ENCODE measurements at places on chromosomes 3 and 15.

DNA sequence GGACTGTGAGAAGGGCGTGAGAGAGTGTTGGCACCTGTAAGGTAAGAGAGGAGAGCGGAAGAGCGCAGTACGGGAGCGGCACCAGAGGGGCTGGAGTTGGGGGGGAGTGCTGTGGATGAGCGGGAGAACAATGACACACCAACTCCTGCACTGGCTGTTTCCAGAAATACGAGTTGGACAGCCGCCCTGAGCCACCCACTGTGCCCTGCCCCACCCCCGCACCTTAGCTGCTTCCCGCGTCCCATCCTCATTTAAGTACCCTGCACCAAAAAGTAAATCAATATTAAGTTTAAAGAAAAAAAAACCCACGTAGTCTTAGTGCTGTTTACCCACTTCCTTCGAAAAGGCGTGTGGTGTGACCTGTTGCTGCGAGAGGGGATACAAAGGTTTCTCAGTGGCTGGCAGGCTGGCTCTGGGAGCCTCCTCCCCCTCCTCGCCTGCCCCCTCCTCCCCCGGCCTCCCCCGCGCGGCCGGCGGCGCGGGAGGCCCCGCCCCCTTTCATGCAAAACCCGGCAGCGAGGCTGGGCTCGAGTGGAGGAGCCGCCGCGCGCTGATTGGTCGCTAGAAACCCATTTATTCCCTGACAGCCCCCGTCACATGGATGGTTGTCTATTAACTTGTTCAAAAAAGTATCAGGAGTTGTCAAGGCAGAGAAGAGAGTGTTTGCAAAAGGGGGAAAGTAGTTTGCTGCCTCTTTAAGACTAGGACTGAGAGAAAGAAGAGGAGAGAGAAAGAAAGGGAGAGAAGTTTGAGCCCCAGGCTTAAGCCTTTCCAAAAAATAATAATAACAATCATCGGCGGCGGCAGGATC is at the start of gene SOX2:
Gene SOX2 (plus strand): TSS at position 601 of the 811 bp plus-strand sequence. CDS start 436 bp downstream, outside the sequence.
- DNase-seq, result peak; percentile 48

- no peak for DNase-seq
Observed at GRCh38 chr15:35728219-35728940, 182.4 kb upstream of the DPH6 start.

GRCh38 chr3:119973018-119973646 is 121.1 kb downstream of the GSK3B start:
- DNase-seq, result no peak

GRCh38 chr3:124174910-124175874 is 183.3 kb upstream of the ROPN1 start:
- DNase-seq, result no peak

GRCh38 chr3:75224412-75224811 is 439.7 kb upstream of the FRG2C start:
- DNase-seq, result no peak

DNA sequence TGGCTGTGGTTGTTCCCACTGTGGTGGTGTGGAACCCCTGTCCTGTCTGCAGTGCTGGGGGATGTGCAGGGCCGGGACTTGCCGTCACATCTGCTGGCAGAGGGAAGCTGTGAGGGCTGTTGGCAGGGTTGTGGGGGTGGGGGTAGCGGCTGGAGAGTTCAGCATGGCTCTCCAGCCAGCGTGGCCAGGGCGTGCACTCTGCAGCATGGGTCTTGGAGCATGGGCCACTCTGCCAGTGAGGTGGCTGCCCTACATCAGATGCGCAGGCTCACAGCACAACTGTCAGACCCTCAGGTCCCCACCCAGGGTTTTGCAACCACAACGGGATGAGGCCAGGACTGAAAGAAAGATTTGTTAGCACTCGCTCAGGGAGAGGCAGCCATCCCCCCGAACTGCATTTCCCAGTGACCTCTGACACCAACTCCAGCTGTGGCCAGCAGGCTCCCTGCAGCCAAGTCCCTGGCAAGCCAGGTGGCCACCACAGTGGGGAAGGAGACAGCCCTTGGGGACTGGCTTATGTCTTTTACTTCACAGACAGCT is 237.7 kb upstream of the LYSMD4 start:
- no peak for DNase-seq

GRCh38 chr15:73797366-73798158 is 44.4 kb upstream of the INSYN1 start:
- DNase-seq, result no peak

- no peak for DNase-seq
Observed at GRCh38 chr3:131903988-131904415, 130.8 kb downstream of the CPNE4 start.

DNA sequence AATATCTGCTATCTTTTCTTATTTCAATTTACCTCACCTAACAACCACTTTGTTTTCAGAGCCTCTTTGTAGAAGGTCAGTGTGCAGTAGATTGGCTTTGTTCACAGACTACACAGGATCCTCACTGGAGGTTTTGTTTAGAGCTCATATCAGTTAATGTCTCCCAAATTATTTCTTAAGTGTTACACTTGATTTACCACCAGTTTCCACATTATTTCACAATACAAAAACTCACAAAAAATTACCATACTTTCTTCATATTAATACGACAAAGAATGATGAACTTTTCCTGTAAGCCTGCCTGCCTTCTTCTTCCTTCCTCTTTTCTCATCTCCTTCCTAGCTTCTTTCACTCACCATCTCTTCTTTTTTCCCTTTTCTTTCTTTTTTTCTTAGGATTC is 133.3 kb downstream of the ALCAM start:
- DNase-seq, result no peak

GRCh38 chr3:97970156-97970555 is 2.1 kb downstream of the RIOX2 start:
- DNase-seq, result no peak

- no peak for DNase-seq
Observed at GRCh38 chr3:14150078-14150477, 25.2 kb downstream of the TMEM43 start.

DNA sequence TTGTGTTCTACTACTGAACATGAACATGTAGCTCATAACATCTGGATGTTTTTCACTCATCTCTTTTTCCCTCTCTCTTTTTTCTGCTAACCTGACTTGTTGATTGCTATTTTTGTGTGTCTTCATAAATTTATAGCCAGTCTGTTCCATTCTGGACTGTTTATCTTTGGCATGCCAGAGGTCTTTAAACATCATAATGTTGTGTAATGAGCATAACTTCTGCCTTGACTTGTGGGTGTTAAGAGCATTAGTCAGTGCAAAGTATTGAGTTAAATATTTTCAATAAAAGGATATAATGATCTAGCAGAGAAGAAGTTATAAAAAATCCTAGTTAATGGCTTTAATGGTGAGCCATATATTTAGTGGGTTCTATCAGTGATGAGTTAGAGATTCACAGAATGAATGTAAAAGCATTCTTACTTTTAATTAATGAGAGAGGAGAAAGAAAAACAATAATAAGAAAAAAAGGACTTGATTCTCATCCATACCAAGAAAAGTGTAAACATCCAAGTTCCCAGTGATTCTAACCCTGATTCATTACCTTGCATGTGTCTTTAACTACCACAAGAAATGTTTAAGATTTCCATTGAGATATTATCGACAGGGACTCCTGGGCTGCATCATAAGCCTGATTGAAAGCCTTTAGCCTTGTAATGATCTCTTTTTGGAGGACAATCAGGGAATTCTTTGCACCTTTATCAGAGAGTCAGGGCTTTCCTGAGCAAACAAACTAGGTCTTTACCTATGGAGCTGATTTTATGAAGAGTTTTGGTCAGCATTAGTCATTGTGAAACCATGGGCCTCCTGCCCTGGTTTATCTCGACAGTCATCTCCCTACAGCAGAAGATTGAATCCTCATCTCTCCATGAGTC is 22.9 kb downstream of the MITF start:
- no peak for DNase-seq

GRCh38 chr3:194971965-194972364 is 286.3 kb downstream of the FAM43A start:
- DNase-seq, result no peak

- DNase-seq, result peak; percentile 5
Observed at GRCh38 chr15:101023501-101024072, 104.4 kb downstream of the LRRK1 start.

- DNase-seq, result no peak
Observed at GRCh38 chr3:128317101-128317697, 149.5 kb downstream of the DNAJB8 start.

DNA sequence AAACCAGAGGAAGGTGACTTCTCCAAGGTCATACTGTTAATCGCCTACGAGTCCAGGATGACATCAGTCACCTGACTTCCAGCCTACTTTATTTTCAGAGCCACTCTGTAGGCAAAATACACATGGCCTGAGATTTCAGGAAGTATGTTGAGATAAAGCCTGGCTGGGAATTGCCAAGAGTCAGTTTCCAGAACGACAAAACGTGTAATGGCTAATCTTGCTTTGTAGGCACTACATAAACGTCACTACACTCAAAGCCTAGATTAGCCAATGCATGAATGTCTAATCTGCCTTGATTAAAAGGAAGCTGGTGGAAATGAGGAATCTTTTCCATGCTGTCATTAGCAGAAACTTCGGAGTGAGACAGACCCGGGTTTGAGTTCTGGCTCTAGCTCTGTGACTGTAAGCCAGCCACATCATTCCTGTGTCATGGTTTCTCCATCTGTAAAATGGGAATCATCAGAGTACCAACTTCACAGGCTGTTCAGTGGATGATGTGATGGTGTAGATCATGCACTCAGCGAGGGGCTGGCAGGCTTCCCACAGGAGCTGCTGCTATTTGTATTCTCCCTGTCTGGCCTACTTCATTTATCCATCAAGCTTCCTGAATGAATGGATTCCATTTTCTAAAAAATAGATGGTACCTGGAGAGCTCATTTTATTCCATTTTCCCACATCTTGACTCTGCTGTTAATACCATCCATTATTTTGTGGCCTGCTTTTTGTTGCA is 241.9 kb downstream of the XXYLT1 start:
- DNase-seq, result no peak

DNA sequence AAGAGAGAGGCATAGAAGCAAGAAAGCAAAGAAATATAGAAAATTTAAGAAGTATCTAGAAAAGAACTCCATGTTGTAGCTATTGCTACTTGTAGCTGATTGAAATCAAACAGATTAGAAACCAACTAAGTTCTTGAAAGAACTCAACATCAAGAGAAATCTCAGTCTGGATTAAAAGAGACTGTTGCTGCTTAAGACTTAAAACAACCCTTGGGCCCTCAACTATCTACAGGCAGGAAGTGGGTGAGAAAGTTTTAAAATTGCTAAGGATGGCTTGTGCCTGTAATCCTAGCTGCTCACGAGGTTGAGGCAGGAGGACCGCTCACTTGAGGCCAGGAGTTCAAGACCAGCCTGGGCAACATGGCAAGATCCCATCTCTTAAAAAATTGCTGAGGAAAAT is 39.3 kb upstream of the C15orf61 start:
- DNase-seq, result no peak

GRCh38 chr3:179146911-179147513 is 1.1 kb upstream of the PIK3CA start:
- peak; percentile 7 for DNase-seq

Data from transverse colon (tissue), 4 donors.